ENCODE measurements at places on chromosomes 1 and 21.

DNA sequence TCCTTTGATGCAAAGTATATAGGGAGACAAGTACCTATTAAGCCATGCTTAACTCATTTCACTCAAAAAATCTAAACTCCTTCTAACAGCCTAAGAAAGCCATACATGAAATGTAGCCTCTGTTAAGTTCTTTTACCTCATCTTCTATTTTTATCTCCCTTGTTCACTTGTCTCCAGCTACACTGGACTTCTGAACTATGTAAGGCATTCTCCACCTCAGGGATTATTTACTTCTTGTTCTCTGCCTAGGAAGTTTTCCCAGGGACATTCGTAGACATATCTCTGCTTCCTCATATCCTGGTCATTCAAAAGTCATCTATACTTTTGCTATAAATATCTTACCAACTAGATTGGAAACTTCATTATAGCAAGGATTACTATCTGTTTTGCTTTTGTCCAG, 96.9 kb downstream of the COP1 start:
- no peak for DNase-seq

DNA sequence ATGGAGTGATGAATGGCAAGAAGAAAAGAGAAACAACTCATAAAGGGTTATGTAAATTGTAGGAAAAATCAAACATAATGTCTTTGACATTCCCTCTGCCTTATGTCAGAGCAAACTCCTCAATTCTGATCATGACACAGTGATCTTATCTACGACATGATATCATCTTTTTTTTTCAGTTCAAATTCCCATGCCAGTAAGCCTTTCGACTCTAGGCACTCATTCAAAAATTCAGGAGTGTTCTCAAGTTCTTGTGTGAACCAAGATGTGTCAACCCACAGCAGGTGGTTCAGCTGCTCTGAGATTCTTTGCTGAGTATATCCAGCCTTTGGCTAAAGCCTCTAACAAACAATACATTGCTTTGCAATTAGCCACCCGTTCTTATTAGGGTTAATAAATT, 97.1 kb upstream of the ESRRG start:
- DNase-seq: no peak

DNA sequence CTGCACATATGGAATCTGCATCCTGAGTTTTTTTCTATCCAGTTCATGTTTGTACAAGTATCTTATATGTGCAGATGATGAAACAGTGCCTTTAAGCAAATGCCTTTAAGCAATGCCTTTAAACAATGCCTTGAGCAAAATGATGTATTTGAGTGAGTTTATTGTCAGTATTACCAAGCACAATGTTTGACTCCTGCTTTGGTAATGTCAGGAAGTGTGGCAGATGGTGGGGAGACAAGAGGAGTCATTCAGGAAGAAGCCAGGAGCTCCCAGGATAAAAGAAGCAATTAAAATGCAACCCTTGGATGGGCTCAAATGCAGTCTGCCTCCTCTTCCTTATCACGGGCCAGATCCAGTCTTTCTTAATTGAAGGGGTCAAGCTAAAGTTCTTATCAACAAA, 108.7 kb upstream of the KCNJ15 start:
- no peak for DNase-seq

- DNase-seq: no peak
These were observed 22.3 kb upstream of the MFN2 start for GRCh38 chr1:11957897-11958296.

GRCh38 chr1:155209312-155209721, 822 bp downstream of the MTX1 start:
- no peak for DNase-seq

DNA sequence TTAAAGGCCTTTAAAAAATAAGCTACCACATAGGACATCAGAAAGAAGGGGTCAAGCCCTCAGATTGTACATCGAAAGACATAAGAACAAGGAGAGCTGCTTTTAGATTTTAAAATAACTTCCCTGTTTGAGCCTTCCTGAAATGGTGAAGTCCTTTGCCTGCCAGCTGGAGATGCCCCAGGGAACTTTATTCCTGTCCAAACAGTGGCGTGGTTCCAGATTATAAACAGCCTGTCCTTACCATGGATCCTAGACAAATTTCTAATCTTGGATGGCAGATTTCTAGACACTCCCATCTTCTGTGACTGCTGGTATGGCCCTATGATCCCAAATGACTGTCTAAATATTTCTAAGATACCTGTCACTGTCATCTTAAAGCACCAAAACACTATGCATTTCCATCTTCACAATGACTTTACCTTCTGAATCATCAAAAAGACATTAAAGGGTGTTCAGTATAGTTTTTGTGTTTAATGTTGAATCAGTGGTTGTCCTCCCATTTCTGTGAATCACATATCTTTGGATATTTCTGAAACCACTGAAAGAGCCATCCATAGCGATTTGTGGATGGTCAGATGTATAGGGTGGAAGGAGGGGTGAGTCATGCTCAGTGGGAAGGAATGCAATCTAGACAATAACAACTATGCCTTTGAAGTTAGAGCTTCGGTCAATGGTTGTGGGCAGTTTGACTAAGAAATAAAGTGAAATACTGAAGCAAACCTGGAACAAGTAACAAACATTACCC, 23.2 kb downstream of the ILDR2 start:
- DNase-seq: peak; percentile 56

DNA sequence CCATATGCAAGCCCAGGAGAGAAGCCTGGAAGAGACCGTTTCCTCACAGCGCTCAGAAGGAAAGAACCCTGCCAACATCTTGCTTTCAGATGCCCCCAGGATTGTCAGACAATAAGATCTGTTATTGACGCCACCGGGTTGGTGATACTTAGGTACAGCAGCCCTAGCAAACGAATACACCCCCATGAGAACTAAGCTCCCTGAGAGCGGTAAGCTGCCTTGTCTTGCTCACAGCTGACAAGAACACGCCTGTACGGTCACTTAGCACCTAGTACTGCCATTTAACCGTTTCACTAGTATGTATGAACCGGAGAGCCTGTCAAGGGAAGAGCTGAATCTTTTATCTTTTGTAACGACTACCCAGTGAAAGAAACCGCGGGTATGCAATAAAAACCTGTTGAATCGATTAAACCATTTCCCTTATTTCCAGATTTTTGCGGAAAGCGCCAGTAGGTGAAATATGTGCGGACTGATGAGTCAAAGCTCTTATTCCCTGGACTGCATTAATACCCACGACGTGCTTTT, 619 bp upstream of the ZBTB8B start:
- no peak for DNase-seq

GRCh38 chr1:6342056-6342455, 51.5 kb downstream of the ACOT7 start:
- no peak for DNase-seq

DNA sequence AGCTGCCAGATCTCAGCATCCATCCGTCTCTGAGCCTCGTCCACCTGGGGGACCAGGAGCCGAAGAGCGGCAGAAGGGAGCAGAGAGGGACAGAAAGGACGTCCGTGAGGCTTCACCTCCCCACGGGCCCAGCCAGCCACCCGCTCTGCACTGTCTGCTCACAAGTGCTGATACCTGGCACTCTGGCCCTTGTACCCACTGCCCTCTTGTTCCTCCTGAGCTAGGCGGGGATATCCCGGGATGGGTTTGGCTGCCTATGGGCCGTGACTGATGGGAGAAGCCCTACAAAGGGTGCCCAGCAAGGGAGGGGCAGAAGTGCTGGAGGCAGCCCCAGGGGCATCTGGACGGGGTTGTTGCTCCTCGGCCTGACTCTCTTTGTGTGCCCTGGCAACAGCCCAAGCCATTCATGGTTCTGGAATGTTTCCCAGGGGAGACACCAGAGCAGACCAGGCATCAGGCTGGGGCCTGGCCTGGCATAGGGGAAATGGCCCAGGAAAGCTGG, 57.6 kb downstream of the LDLRAD2 start:
- DNase-seq: no peak

DNA sequence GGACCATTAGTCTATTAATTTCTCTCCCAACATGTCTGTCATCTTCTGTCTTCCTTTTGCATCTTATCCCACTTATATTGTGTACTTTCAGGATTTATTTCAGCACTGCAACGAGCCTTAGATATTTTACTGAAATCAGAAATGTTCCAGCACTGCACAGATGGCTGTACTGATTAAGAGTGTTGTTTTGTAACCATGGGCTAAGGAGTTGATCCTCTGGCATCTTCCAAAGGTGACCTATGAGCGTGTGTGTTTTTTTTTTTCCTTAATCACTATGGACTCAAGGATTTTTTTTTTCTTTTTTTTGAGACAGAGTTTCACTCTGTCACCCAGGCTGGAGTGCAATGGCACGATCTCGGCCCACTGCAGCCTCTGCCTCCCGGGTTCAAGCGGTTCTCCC, 7.1 kb upstream of the DDX59 start:
- no peak for DNase-seq

DNA sequence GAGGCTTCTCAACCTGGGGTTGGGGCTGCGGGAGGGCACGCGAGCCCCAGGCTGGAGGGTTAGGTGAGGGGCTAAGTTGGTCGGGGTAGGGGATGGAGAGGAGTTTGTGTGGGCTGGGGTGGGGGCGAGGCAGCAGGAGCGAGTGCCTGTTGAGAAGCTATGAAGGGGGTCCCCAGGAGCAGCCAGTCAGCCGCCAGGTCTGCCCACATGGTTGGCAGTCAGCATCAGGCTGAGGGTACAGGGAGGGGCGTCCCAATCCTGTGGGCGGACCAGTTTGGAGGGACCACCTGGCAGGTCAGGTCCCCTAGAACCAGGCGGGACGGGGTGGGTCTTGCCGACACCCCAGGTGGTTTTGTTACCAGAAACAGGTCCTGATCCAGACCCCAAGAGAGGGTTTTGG, 400 bp upstream of the TRIM17 start:
- no peak for DNase-seq

GRCh38 chr1:16443975-16444770, 3.6 kb downstream of the NECAP2 start:
- DNase-seq: no peak

- DNase-seq: no peak
These were observed 27.5 kb downstream of the RNF19B start for GRCh38 chr1:32937061-32937460.

- no peak for DNase-seq
These were observed 48.8 kb downstream of the DUSP10 start for GRCh38 chr1:221693087-221693486.

DNA sequence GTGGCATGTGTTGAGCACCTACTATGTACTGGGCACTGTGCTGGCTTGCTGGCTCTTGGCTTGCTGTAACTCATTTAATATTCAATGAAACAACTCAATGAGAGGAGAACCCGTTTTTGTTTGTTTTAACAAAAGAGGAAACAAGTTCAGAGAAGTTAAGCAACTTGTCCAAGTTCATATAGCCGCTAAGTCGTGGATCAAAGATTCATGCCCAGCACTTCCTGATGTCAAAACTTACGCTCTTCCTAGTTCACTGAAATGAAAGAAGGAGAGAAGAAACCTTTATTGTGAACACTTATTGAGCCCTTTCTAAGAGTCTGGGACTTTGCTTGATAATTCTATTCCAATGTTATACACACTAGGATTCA, 475.9 kb downstream of the PTPRU start:
- no peak for DNase-seq

DNA sequence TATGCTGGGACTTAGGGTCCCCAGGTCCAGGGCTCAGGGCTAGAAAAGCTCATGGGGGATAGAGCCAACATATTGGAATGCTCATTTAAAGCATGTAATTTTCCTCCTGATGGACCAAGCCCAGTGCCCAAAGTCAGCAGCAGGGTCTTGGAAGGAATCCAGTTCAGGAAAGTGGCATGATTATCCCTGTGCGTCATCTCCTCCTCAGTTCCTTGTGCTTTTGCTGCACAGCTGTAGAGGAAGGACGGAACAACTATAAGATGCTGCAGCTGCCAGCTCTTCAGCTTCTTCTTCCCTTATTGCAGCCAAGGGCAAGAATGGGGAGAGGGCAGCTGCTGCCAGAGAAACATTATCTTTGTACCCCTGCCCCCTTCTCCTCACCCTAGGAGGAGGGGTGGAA, 58.4 kb downstream of the OVGP1 start:
- DNase-seq: no peak

DNA sequence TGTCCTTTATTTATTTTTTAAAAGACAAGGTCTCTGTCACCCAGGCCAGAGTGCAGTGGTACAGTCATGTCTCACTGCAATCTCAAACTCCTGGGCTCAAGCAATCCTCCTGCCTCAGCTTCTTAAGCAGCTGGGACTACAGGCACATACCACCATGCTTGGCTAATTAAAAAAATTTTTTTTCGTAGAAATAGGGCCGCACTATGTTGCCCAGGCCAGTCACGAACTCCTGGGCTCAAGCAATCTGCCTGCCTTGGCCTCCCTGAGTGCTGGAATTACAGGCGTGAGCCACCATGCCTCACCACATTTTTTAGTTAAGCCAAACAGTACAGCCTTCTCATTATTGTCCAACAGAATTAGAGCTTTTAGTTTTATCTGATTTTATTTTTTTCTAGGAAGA, 7.4 kb upstream of the ADAR start:
- DNase-seq: no peak

Data from activated T-cell treated with anti-CD3 and anti-CD28 coated beads, Interleukin-2, amount 50 U/mL, for 72 hours (primary cell).